ENCODE measurements at places on chromosomes 16 and 17. TPM values are rescaled to one million over a fixed set of nuclear protein-coding genes. Genes with fewer than 3 reads are reported as not detected.
A peak's percentile ranks its signal among the peaks of the same experiment; 100 is the strongest.

HBQ1 gene
- not detected for total RNA-seq

DNA sequence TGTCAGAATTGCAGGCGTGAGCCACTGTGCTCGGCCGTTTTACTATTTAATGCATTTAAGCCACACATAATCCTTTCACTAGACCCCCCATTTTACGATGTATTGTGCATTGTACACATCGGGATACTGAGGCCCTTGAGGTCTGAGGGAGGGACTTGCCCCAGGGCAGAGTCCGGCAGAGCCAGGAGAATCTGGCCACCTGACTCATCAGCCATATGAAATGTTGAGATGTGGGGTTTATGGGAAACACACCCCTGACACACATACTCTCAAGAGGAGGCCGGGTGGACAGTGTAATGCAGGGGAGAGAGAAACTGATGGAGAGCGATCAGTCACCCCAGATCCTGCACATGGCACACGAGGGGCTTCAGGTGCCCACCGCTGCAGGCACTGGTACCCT is 196.6 kb downstream of the ZNF423 start:
- no peak for DNase-seq

BLTP2 gene
- 120 TPM for total RNA-seq

- DNase-seq = no peak
Measured at GRCh38 chr16:7316281-7316888, 16.3 kb upstream of the RBFOX1 start.

DNA sequence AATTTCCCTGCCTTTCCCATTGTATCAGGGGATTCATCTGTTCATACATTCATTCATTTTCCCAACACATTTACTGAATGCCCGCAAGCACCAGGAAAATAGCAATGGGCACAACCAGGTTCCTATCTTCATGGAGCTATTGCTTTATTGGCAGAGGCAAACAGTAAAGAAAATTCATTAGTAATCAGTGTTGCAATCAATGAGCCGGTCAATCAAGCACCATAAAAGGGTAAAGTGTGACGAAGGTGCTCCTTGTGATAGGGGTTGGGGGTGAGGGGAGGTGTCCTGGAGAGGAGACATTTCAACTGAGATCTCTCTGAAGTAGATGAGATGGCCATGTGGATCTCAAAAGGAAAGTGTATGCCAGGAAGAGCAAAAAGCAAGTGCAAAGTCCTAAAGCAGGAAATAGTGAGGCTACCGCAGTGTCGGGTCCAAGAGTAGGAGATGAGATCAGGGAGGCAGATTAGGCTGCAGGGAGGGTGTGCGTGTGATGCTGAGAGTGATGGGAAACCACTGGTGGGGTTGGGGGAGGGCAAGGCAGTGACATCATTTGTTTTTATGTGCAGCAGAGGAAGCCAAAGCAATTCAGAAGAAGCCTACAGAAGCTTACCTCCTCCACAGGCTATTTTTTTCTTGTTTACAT is 28.4 kb downstream of the CDH13 start:
- peak; percentile 92 for DNase-seq

NUFIP2 gene
- 82.2 TPM for total RNA-seq
